ENCODE measurements at places on chromosomes 4 and X.

DNA sequence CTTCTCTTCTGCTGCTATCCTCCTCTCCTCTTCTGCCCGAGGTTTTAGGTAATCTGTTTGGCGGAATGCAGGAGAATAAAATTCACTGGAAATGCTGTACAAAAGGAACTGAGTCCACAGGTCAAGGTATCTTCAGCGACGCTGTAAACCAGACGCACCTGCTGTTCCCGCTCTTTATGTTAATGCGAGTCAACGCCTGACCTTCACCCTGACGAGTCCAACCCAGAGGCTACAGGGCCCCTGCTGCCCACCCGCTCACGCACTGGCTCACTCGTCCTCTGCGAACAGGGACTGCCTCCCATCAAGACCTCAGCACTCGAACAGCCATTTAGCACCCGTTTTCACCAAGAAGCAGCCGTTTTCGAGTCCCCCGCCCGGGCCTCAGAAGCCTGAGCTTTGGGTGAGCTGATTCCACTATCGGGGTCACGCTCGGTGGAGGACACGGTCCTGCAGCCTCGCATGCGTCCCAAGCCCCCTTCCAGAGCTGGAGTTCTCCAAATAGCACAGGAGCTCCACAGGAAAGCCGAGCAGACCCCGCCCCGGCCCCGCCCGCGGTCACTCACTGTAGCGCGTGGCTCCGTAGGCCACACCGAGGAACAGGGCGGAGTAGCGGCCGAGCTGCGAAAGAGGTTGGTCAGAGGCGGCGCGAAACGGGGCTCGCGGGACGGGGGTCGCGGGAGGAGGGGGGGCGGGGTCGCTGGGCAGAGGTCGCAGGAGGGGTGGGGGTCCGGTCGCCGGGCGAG, 556 bp downstream of the ATP5ME start:
- no peak for DNase-seq

GRCh38 chrX:9948406-9948805, 18.8 kb upstream of the CLDN34 start:
- DNase-seq = peak; percentile 58

DNA sequence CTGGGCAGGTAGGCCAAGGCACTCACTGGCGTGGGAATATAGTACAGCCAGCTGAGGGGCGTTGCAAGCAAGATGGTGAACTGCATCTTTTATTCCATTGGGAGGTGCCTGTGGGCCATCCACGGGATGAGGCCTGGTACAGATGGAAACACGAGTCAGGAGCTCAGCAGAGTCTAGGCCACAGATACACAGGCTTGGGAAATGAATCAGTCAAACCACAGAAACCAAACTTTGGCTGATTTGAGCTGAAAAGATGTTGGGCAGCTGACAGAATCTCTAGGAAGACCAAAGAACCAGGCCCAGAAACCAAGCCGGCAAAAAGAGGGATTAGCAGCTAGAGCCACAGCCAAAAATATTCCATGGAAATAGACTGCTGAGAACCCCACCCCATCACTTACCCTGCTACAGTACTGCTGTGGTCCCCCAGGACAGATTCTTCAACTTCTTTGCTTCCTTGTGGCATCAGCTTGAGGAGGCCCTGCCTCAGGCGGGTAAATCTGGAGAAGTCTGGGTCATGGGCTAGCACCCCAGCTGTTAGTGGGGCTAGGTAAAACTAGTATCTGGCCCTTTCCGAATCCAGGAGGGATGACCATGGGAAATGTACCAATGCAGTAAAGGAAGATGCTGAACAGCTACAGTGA, 75.4 kb downstream of the TMEM131L start:
- peak; percentile 97 for DNase-seq

DNA sequence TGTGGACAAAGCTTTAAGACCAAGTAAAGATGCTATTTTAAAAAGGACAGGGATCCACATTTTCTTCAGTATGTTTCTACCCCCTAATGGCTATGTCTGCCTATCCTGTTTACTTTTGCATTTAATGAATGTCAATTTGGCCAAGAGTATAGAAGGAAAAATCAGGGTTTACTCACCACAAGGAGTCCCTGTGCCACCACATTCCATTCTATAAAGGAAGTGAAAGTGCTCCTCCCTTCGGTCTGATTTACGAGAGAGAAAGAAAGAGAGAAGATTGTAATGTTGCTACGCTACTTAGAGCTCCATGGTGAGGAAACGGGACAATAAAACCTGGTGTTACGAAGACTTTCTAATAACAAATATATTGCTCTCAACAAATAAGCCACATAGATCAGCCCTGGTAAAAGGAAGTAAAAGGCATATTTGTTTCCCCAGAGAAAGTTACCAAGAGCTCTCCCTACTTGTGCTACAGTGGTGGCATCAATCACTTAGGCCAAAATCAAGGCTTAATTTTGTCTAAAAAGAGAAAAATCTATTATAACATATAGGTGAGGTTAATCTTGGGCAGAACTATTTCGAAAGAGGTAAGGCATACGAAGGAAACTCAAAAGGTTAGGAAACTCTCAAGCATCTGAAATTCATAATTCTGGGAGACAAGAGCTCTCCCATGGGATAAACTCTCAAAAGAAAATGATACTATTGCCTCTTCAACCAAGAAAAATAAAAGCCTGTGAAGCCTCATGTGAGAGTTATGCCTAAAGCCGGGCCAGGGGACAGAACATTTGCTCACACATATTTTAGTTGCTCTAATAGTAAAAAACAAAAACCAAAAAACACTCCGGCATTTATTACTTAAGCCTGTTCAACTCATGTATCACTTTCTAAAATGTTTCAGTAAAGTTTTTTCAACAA, 29.5 kb downstream of the TAPT1 start:
- peak; percentile 74 for DNase-seq

DNA sequence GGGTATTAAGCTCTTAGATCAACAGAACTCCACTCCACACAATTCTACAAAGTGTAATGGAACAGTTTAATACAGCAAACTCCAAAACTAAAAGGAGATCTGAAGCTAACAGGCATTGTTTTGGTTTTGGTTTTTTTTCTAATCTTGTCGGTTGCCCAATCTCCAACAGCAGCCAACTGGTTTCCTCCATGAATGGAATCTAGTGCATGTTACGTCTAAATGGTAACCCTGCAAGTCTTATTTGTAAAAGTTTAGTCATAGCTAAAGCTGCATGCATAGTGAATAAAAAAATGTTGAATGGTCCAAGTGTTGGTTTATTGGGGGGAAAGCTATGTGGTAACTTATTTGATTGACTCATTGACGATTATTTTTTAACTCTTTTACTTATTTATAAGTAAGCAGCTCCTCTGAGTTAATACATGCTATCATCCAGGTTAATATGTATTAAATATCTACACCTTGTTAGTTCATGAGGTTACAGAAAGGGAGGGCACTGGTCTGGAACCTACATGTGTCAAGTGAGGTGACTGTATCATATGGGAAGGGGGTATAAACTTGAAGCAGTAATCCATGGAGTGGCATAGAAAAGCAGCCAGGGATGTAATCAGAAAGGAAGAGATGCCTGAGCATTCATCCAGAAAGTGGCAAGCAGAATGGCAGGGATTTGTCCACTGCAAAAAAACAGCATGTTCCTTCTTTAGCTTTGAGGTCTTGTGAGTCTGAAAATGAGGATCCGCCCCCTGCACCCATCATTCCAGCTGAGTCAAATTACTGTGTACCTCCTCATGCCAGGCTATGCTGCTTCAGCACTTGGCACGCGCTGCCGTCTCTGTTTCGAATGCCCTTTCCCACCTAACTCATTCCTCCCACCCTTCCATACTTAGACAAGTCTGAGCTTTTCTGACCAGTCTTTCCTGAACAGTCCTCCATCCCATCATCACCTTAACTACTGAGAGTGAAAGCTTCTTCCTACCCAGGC, 81.7 kb downstream of the PDGFC start:
- DNase-seq = peak; percentile 79

- DNase-seq = peak; percentile 6
Measured at GRCh38 chr4:36081185-36081584, 163.1 kb downstream of the ARAP2 start.

- no peak for DNase-seq
Measured at GRCh38 chr4:77917075-77917474, 54.4 kb downstream of the MRPL1 start.

- peak; percentile 61 for DNase-seq
Measured at GRCh38 chr4:131091896-131092295, 1995.9 kb downstream of the C4orf33 start.

DNA sequence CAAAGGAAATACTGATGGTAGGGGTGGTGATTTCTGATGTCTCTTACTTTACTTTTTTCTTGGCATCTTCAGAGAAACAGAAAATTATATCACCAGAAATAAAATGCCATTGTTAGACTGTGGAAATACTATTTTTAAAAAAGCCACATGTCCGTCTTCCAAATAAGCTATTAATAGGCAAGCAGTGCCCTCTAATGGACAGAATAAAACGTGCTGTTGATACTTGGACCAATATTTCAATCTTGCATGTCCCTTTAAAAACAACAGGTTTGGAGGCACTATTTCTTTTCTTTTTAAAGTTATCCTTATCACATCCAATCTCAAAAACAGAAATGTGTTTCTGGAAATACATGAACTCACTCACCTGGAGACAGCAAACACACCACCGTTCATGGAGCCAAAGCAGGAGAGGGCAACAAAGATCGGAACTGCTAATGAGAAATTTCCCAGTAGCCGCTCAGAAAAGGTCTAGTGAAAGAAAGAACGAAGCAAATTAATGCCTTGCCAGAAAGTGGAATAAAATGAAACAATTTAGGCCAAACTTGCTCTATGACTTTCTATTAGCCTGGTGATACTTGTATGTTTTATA, 59.2 kb downstream of the SLC7A11 start:
- peak; percentile 60 for DNase-seq

GRCh38 chr4:89123451-89123851, 12.1 kb downstream of the TIGD2 start:
- peak; percentile 51 for DNase-seq

DNA sequence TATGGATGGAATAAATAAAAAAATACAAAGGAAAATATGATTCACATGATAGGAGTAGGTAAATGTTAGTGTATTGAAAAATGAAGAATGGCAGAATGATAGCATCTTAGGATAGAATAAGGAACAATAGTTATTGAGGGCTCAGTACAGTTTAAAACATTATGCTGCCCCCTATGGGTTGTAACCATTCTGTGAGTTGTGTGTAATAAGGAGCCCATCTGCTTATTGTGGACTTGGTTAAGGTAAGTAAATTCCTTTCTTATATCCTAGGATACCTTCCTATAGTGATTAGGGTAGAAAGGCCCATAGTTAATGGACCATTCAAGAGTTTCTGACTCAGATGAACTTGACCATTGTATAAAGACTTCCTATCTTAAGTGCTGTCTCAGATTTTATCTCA, 195.8 kb downstream of the PDHA2 start:
- no peak for DNase-seq

- DNase-seq = no peak
Measured at GRCh38 chr4:7608046-7608445, 173.3 kb upstream of the PSAPL1 start.

DNA sequence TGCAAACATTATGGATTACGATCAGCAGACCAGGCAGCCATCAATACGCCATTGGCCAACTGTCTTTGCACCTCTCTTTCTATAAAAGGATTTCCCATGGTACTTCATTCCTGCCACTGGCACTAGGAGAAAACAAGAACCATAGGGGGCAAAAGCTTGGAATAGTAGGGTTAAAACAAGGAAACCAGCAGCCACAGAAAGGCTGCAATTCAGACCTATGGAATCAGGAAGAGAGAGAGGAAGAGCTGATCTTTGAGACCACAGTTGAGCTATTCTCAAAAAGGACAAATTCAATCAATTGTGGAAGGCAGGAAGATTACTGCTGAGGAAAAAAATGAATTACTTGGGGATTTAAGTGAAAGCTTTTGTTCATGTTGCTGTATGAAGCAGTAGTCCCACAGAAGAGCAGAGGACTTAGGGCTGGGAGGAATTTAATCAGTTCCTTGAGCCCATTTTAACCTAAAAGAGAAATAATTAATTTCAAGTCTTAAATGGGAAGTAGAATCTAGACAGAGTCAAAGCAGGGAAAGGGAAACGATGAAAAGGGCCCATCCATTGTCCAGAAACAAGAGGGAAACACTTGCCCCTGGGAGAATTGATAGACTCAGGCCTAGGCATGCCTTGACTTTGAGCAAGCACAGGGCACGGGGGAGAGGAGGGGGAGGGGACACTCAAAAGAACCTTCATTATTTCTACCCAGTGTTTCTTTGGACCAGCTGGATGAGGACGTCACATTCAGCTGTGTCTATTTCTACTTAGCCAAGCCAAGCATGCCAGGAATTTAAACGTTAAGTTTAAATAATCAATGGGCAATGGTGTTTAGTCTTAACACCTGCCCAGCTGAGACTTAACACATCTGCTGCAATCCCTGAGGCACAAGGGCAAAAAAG, 50.7 kb downstream of the SCD5 start:
- no peak for DNase-seq

- DNase-seq = no peak
Measured at GRCh38 chr4:120843849-120844527, 78.5 kb downstream of the PRDM5 start.

GRCh38 chr4:105896984-105897775, 1.9 kb downstream of the NPNT start:
- no peak for DNase-seq

- DNase-seq = no peak
Measured at GRCh38 chrX:111695297-111695880, 14.4 kb downstream of the ALG13 start.

DNA sequence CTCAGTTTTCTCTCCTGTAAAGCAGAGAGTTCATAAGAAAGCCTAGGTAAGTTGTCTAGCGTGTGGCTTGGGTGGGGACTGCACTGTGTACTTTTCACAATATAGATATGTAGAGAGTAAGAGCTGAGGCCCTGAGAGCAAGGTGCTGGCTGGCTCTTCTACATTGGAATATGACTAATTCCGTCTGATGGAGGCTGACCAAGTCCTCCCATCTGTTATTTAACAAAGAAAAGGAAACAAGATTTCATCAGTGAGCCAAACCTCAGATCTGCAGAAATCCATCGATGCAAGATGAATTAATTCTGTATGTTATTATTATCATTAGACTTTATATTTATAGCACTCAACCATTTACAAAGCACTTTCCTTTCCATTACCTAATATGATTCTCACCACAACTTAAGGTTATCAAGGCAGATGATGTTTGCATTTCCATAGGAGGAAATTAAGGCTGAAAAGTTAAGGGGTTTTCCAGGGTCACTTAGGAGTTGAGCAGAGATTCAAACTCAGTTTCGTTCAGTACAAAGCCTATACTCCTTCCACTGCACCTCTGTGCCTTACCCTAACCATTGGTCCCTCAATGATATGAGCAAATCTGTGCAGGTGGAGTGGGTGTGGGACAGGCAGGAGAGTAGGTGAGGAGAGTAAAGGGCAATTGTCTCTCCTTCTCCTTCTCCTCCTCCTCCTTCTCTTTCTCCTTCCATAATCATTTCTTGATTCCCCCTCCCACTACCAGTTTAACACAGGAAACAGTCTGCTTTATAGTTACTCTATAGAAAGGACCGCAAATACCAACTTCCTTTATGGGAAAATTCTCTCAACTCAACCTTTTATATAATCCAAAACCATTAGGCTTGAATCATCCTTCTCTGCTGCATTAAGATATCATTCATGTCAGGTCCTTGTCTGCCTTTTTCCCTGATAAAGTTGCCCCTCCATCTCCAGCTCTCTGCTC, 27.6 kb upstream of the SRD5A3 start:
- DNase-seq = peak; percentile 63

DNA sequence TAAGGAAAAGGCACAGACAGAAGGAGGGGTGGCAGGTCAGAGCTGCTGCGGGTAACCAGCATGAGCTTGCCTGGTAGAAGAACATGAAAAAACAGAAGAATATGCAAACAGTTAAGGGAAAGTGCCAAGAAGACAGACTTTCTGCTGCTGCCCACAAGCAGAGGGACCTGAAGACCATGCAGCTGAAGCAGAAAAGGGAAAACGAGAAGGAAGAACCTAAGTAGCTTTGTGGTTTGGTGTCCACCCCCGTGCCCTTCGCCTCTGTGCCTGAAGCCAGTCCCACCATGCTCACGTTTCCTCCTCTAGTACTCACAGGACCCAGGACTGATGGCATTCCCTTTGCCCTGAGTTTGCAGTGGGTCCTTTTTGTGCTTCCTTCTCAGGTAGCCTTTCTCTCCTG, 62.8 kb downstream of the UBA6 start:
- no peak for DNase-seq

Measured in fibroblast of lung (primary cell).